Neural crest cell (in vitro differentiated cells): ENCODE measurements at places on chromosomes 1 and 21. TPM values are rescaled to one million over a fixed set of nuclear protein-coding genes. Genes with fewer than 3 reads are reported as not detected.

- no peak for DNase-seq
- H3K4me1 ChIP-seq: peaks cover 9% of the 10 kb centered on the region
- H3K4me3 ChIP-seq: no peak overlapping the region
- no peak overlapping the region for H3K27ac ChIP-seq
- H3K27me3 ChIP-seq: peaks cover 3% of the 10 kb centered on the region
- no peaks in the 10 kb centered on the region for H3K36me3 ChIP-seq
Observed at GRCh38 chr1:67342076-67342890, 34.6 kb downstream of the IL12RB2 start.

Gene TMEM222
- 46.7 and 46.9 TPM in 2 replicates for total RNA-seq

Gene MSH4
- 0.34 and 0.56 TPM in 2 replicates for total RNA-seq

- H3K36me3 ChIP-seq: peaks cover 5% of the 10 kb centered on the region
- H3K4me3 ChIP-seq: peak overlapping the region; percentile 97
- DNase-seq: no peak
- H3K4me1 ChIP-seq: peaks cover 40% of the 10 kb centered on the region
Observed at GRCh38 chr1:52057255-52057654, 1.2 kb downstream of the BTF3L4 start.

- H3K4me1 ChIP-seq: peaks cover 37% of the 10 kb centered on the region
- H3K27me3 ChIP-seq: no peaks in the 10 kb centered on the region
- no peak overlapping the region for H3K27ac ChIP-seq
- DNase-seq: no peak
Observed at GRCh38 chr1:202848191-202848542, 37.4 kb downstream of the PCAT6 start.

Gene MPZ
- total RNA-seq: 50.2 and 51.3 TPM in 2 replicates

- H3K27me3 ChIP-seq: no peaks in the 10 kb centered on the region
- no peak overlapping the region for H3K27ac ChIP-seq
- H3K4me1 ChIP-seq: no peaks in the 10 kb centered on the region
- no peak overlapping the region for H3K4me3 ChIP-seq
Observed at GRCh38 chr1:196685506-196685905, 33.7 kb downstream of the CFH start.

- peaks cover 8% of the 10 kb centered on the region for H3K4me1 ChIP-seq
- no peak overlapping the region for H3K4me3 ChIP-seq
- no peaks in the 10 kb centered on the region for H3K27me3 ChIP-seq
- no peak for DNase-seq
- H3K27ac ChIP-seq: no peak overlapping the region
Observed at GRCh38 chr1:8835941-8836643, 18.7 kb upstream of the RERE start.
